Karpas-422 (cell line): ENCODE measurements at places on chromosomes 4 and X.

DNA sequence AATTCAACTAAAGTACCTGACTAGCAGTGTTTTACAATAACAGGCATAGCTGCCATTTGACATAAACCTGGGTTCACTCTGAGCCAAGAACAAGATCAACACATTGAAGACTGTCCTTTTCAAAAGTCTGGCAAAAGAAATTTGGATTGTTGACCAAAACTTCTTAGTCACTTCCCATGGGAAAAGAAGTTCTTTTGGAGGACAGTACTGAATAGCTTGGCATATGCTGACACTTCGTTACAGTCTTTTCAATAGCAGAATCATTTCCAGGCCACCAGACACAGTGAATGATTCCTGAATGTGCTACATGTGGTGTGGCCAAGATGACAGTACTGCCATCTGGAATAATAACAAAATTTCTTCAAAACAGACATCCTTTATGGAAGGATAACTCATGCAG is 560.3 kb downstream of the GRID2 start:
- no peak for DNase-seq

DNA sequence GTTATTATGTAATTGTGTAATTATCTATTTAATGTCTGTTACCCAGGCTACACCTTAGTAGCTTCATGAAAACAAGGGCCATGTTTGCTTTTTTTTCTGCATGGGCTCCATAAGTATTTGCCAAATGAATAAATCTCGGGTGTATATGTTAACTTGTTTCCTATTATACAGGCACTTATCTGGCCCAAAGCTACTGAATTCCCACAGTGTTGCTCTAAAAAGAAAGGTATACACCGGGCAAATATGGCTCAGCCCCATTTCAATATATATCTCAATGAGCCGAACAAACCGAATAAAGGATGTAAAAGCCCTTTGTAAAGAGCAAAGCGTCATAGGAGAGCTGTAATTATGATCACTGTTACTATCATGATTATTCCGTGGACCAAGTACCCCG is 767 bp downstream of the PAQR3 start:
- DNase-seq = peak; percentile 41

GRCh38 chr4:42633605-42634388 is 23.1 kb downstream of the ATP8A1 start:
- DNase-seq = no peak

DNA sequence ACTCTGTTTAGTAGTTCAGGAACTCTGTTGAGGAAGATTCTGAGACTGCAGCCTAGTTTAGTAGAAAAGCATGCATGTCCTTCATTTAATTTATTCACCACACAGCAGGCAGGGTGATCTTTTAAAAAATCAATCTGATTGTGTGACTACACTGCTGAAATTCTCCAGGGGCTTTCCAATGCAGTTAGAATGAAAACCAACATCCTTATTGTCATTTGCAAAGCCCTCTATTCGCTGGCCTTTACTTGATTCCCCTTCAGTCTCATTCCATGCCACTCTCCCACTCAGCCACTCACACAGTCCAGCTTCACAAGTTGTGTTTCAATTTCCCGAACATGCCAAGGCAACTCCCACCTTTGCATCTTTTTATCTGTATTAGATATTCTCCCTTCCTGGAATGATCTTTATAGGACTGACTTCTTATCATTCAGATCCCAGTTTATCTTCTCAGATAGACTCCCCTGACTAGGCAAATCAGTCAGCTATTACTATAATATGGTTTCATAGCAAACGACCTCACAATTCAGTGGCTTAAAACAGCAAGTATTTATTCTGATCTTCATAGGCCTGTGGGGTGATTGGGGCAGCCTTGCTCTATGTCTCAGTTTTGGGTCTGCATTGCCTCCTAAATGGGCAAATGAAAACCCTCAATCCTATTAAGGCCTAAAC is 21.3 kb upstream of the FTHL17 start:
- DNase-seq = no peak

GRCh38 chr4:3466691-3467600 is 3.8 kb downstream of the DOK7 start:
- DNase-seq = no peak

- DNase-seq = no peak
Observed at GRCh38 chr4:15912236-15912635, 26.3 kb downstream of the FGFBP1 start.
